NCI-H1694 (cell line): ENCODE measurements at places on chromosomes 5 and 9.

- no peak for DNase-seq
Observed at GRCh38 chr5:93600409-93601070, 17.5 kb downstream of the NR2F1 start.

- DNase-seq, result no peak
Observed at GRCh38 chr9:76718166-76718565, 46.1 kb upstream of the PCA3 start.

DNA sequence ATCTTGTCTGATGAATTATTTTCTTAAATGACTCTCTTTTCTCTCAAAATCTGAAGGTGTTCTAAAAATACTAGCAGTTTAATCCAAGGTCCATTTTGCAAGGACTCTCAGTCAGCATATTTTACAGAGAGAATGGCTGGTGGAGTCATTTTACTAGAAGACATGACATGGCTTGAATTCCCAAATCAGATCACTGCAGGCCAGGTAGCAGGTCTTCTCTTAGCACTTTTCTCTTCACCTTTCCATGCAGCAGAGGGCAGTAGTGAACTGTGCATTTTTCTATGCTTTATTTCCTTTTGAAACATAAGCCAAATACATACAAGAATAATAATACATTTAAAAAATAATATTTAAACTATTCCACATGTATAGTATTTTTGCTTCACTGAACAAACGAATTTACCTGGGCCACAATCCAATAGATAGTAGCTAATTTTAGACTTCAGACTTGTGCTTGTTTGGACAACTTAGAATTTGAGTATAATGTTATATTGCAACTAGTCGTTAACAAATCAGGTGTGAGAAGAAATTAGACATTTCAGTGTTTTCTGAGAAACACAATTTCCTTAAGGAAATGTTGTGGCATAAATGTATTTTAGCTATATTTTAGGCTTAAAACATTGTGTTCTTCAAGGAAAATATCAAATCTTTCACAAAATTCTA, 289.4 kb upstream of the DAB2 start:
- DNase-seq, result peak; percentile 34

DNA sequence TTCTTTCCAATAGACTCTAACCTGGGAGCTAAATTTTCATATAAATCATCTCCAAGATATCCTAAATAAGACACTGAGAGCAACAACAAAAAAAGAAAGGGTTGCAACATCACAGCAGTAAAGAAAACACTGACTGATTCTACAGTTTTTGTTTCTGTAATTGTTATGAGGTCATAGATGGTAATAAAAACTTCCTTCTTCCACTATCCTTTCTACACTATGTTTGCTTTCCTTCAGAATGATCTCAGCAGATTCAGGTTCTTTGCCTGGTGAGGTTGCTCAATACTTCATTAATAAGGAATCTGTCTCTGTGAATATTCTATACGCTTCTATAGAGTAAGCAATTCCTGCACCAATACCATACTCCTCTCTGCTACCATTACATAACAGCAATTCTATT, 835.6 kb upstream of the GRAMD2B start:
- no peak for DNase-seq

- DNase-seq, result no peak
Observed at GRCh38 chr5:107424491-107424890, 246.2 kb downstream of the EFNA5 start.

- DNase-seq, result no peak
Observed at GRCh38 chr5:34749431-34749873, 89.5 kb upstream of the TTC23L start.

- DNase-seq, result no peak
Observed at GRCh38 chr5:64487283-64487682, 18.5 kb upstream of the RGS7BP start.

- peak; percentile 39 for DNase-seq
Observed at GRCh38 chr9:70111042-70111602, 67.5 kb downstream of the MAMDC2 start.

DNA sequence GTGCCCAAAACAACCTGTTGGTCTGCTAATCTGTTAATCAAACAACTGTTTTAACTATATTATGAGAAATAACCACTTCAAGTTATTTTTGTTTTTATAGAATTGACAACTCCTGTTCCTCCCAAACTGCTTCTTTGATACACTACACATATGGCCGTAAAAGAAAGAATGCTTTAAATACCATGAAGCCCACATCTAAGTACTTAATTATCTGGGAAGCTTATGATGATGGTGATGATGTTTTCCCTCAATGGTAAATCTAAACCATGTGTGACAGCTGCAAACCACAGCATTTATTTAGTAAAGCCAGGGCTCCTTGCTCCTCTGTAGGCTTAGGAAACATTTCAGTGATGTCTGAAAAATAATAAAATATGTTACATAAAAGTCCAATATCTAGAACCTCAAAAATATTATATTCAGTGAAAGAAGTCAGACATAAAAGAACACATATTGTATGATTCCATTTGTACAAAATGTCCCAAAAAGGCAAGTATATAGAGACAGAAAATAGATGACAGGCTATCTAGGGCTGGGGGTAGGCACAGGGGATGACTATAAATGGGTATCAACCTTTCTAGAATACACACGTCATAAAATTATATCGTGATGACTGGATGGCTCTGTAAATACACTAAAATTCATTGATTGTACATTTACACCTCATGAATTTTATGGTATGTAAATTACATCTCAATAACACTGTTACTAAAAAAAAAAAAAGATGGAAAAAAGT, 154.1 kb downstream of the EFNA5 start:
- no peak for DNase-seq

DNA sequence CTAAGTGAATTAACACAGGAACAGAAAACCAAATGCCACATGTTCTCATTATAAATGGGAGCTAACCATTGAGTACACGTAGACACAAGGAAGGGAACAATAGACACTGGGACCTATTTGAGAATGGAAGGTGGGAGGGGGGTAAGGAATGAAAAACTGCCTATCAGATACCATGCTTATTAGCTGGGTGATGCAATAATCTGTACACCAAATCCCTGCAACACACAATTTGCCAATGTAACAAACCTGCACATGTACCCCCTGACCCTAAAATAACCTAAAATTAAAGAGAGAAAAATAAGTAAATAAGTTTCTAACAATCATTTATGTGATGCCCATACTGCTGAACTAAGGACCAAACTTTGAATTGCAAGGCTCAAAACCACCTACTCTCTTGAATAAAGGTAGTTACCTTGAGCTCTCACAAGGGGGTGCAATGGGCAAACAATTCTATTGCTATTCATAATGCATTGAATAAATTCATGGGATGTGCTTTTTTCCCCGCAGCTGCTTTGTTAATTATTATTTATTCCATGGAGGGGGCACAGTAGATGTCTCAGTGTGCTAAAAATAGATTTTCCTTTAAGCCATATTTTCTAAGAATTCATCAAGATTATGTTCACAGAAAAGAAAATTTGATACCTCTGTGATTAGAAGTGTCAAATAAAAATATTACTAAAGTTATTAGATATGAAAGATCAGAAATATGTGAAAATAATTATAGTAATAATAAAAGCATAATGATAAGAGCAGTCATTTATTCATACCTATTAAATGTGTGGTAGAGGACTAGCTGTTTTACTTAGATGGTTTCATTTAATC, 76.2 kb upstream of the PTPN3 start:
- peak; percentile 60 for DNase-seq

- no peak for DNase-seq
Observed at GRCh38 chr5:149450199-149450598, 71.1 kb upstream of the IL17B start.

DNA sequence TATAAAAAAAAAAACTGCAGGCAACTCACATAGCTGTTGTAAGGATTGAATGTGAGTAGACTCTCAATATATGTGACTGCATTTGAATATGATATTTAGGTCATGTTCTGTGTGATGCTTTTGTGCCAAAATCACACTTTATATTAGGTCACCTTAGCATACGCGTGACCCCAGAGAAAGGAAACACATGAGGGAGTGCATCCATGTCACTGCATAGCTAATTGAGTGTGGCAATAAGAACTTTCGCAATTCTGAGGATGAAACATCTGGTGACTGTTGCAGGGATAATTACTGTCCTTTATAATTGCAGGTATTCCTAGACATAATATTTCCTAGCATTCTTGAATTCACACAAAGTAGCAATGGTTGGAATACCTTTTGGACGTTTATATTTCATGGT, 459.5 kb upstream of the KLF4 start:
- DNase-seq, result no peak

DNA sequence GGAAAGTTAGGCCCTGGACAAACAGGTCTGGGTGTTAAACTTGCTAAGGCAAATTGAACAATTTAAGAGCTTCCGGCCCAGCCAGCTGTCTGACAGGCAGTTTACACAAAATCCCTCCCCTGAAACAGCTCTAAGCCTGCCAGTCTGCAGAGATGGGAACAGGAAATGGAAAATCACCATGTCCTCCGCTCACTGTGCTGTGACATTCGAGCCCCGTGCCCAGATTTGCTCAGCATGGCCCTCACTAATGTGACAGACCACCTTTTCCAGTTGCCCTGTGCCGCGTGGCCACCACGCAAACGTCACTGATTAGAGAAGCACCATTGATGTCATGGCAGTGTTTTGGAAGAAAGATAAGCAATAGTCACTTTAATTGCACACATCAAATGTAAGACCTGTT, 41.0 kb downstream of the CCNJL start:
- peak; percentile 59 for DNase-seq
